Foreskin melanocyte (primary cell): ENCODE measurements at places on chromosomes 4 and X.

GRCh38 chr4:122341886-122342285, 36.9 kb upstream of the ADAD1 start:
- peak; percentile 9 for DNase-seq

- DNase-seq = no peak
Measured at GRCh38 chr4:91909963-91910362, 393.8 kb upstream of the GRID2 start.

DNA sequence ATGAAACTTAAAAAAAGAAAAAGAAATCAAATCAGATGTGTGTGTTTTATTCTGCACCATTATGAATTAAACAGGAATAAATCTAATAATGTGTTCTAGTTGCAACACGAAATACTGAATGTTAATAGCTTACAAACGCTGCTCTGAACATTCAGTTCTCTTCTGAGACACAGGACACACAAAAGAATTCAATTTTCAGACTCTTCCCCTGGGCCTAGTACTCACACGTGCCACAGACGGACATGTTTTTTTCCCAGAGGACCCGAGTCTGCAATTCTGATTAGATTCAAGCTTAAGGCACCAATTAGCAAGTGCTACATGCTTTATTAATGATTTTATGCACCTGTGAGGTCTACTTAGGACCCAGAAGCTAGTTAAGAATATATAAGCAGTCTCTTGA, 20.5 kb downstream of the C4orf54 start:
- no peak for DNase-seq

- no peak for DNase-seq
Measured at GRCh38 chrX:47643926-47644325, 6.4 kb downstream of the ELK1 start.

- no peak for DNase-seq
Measured at GRCh38 chr4:59540311-59540710, 1659.8 kb upstream of the ADGRL3 start.

DNA sequence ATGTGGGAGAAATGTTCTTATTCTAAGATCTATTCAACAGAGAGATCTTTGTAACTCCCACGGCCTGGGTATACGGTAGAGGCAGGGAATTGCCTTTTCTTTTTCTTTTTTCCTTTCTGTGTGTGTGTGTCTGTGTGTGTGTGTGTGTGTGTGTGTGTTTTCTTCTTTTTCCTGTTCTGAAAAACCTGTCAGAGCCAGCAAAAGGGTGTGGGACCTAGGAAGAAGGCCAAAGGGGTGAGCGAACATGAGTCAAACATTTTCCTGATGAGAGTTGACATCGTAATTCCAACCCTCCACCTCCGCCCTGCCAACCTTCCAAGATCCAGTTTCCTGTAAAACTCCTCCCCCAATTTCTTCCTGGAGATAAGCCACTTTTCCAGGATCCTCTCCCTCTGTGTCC, 2.8 kb upstream of the CHIC2 start:
- DNase-seq = no peak

- DNase-seq = no peak
Measured at GRCh38 chrX:2548711-2549423, 48.1 kb upstream of the DHRSX start.

GRCh38 chrX:144801786-144802185, 445.5 kb upstream of the SPANXN1 start:
- DNase-seq = no peak

GRCh38 chrX:40148385-40149285, 50.9 kb upstream of the BCOR start:
- no peak for DNase-seq

GRCh38 chr4:5691491-5692132, 16.7 kb downstream of the EVC2 start:
- DNase-seq = no peak

GRCh38 chr4:153724606-153725005, 35.2 kb downstream of the RNF175 start:
- no peak for DNase-seq

DNA sequence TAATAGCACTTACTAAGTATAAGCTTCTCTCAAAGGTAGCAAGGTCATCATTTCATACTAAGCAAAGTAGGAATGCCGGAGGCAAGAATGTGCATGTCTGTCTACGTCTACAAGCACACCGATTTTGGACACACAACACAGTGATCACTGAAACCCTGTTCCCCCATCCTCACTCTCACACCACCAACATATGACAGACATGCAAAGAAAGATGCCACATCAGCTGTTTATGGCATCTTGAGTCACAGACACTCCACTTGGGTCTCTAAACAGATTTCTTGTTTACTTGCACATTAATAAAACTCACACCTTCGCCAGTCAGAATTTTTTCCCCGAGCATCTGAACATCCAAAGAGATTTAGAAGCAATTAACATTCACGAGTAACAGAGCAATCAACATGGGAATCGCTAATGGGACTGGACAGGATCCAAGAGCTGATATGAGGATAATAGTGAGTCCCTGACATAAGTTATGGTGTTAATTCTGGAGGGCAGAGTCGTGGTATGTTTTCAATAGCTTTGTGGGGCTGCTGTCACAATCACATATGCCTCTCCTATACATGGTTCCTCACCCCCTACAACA, 324.1 kb downstream of the DHX15 start:
- DNase-seq = no peak

- DNase-seq = no peak
Measured at GRCh38 chr4:76488455-76488854, 53.4 kb downstream of the SHROOM3 start.

DNA sequence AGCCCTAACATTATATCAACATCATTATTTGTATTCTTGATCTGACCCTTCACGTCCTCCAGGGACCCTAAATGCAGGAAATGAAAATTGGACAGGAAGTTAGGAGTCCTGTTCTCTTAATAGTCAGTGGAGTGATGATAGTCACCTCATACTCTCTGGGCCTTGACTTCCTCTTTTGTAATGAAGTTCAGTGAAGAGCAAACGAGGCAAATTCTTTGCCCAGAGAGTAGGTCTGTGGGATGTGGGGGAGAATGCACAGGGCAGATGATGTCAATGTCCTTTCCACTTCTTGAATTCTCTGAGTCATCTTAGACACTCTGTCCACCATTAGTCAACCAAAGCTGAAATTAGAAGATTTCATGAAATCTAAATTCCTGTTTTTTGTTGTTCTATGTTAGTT, 17.1 kb upstream of the GPRIN3 start:
- DNase-seq = no peak

DNA sequence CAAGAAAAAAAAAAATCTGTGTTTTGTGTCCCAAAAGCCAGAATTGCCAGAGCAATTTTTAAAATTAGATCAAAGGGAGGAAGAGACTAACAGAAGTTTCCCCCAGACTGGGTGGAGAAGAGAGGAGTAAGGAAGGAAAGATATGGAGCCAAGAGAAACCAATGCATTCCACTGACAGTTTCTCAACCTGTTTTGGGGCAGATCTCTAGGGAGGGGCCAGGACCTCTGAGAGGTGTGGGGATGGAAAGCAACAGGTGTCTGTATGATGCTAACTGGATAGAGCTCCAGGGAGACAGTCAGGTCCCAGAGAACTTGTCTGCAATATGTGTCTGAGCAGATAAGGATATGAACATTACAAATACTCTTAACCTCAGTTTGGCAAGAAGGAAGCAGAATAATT, 22.7 kb upstream of the GAB1 start:
- no peak for DNase-seq

- DNase-seq = no peak
Measured at GRCh38 chr4:102642631-102643298, 118.0 kb downstream of the MANBA start.

DNA sequence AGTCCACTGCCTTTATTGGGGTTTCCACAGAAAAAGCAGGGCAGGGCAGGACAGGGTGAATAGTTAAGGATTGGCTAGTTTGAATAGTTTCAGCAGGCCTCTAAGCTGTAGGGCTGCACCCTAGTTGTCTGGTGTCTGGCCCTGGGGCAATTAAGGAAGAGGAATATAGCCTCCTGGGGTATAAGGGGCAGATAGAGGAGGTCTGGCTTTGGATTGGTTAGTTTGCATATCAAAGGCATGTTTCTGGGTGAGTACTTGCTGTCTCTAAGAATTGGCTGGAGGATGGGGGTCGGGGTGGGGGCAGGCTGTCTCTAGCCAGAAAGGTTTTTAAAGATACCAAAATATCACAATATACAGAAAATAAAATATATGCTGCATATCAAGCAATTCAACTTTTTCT, 100.4 kb downstream of the TMEM164 start:
- DNase-seq = no peak

- no peak for DNase-seq
Measured at GRCh38 chrX:10169175-10169574, 12.4 kb downstream of the CLCN4 start.

- no peak for DNase-seq
Measured at GRCh38 chrX:133922390-133922771, 63.0 kb downstream of the GPC3 start.

- DNase-seq = peak; percentile 32
Measured at GRCh38 chr4:170651786-170652185, 562.0 kb upstream of the AADAT start.

- DNase-seq = no peak
Measured at GRCh38 chr4:106615961-106616360, 247.4 kb upstream of the GIMD1 start.

DNA sequence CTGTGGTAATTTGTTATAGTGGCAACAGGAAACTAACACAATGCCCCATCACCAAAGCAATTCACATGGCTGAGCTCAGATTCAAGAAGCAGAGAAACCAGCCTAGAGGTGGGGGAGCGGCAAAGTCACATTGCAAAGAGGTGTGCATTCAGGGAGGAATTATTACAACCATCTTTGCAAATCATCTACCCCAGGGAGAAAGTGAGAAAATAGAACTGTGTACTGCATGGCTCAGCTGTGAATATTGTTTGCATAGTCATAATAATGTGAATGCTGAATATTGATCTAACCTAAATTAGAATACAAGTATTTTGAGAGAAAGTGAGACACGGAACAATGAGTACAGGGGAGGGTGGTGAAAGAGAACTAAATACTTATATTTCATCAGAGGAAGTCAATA, 387.9 kb downstream of the BCOR start:
- no peak for DNase-seq

DNA sequence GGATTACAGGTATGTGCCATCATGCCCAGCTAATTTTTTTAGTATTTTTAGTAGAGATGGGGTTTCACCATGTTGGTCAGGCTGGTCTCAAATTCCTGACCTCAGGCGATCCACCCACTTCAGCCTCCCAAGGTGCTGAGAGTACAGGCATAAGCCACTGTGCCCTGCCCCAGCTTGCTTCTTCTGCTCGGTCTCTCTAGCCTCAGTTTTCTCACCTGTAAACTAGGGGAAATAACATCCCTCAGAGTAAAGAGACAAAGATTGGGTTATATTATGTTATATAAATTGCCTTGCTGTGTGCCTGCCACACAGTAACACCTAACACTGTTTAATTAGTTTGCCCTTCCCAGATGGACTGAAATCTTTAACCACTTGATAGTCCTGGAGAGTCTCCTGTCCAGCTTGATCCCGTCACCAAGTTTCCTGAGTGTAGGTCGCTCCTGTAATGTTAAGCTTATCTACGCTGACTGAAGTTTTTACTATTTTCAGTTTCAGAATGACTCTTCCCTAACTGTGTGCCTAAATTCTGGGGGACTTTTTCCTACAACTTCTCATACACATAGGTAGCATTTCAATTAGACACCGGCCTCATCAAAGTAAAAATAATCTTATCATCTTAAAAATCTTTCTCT, 412.7 kb upstream of the TENM3 start:
- no peak for DNase-seq

DNA sequence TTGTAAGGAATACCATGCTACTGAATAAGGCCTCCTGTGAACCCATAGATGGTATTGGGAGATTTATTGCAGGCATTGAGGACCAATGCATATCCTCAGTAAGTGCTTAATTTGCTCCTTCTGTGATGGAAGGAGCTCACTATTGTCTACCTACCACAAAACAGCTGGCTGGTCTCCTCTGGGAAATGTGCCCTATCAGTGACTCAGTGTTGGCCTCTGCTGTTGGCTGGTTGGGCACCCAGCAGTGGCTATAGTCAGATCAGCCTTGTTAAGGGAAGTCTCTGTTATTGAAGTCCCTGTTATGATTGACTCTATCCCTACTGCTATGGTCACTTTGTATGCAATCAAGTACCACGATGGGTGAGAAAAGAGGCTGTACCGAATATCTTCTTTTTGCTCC, 27.5 kb upstream of the OTUD4 start:
- DNase-seq = no peak

DNA sequence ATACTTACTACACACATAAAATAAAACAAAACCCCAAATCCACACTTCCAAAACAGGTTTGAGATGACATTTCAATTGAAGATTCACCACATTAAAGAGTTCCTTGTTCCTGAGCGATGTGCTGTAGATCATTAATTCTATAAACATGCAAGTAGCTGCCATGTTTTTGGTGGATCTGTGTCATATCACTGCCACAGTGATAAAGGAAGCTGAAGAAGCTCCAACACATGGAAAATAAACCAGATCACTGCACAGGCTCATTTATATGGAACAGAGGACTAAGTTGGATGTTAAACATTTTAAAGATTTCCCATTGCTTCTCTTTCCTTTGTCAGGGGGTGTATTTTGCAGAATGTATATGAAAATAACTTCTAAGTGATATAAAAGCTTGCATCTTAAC, 2.8 kb upstream of the RBM46 start:
- no peak for DNase-seq

DNA sequence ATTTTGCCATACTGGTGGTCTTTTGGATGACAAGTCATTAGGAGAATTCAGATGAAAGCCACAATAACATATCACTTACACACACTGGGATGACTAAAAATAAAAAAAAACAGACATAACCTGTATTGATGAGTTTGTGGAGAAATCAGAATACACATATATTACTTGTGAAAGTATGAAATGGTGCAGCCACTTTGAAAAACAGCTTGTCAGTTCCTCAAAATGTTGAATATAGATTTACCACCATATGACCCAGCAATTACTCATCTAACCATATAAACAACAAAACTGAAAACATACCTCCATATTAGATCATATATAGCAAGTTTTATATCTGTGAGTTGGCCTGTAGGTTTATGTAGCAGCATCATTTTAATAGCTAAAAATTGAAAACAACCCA, 608.7 kb downstream of the TLL1 start:
- DNase-seq = no peak

DNA sequence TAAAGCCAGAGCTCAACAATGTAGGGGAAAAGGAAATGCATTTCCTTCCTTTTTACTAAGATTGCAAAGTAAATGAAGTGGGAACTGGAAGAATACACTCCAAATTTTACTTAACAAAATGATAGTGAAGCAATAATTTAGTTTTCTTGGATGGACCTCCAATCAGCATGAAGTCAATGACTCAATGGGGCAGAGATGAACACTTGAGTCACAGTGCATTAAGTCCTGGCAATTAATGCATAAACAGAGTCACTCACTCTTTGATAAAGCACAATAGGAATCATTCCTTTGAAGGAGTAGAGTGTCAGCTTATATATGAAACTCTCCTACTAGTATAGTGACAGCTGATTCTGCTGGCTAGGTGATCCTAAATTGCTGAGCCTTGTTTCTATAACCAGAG, 66.7 kb upstream of the FRAS1 start:
- DNase-seq = no peak

- no peak for DNase-seq
Measured at GRCh38 chrX:69396916-69397315, 107.2 kb upstream of the NALF2 start.
